ENCODE measurements at places on chromosomes 16 and 17. TPM values are rescaled to one million over a fixed set of nuclear protein-coding genes. Genes with fewer than 3 reads are reported as not detected.

DNA sequence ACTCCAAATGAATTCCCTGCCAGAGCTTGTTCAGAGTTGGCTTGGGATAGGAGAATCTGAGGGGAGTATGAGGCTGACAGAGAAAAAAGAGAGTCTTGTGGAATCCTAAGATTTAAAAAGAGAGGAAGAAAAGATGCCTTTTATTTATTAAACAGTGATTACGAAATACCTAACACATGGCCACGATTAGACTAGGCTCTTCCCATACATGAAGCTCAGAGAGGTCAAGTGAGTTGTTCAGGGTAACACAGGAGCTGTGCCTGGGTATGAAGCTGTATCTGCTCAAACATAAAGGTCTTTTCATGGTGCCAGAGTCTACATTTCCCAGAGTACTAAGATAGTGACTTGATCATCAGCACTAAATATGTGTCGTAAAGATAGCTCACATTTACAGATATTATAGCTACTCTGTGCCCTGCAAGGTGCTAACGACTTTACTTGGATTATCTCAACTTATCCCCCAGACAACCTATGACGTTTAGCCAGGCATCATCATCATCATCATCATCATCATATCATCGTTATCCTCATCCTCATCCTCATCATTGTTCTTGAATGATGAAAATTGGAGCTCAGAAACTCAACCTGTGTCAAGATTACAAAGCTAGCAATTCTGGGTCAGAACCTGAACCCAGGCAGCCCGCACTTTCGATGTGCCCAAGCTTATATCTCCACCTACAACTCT, 500.8 kb downstream of the NPIPA7 start:
- H3K27ac ChIP-seq = no peak overlapping the region
- H3K36me3 ChIP-seq = no peaks in the 10 kb centered on the region
- no peak for DNase-seq
- H3K4me1 ChIP-seq = no peaks in the 10 kb centered on the region
- no peaks in the 10 kb centered on the region for H3K27me3 ChIP-seq

DNA sequence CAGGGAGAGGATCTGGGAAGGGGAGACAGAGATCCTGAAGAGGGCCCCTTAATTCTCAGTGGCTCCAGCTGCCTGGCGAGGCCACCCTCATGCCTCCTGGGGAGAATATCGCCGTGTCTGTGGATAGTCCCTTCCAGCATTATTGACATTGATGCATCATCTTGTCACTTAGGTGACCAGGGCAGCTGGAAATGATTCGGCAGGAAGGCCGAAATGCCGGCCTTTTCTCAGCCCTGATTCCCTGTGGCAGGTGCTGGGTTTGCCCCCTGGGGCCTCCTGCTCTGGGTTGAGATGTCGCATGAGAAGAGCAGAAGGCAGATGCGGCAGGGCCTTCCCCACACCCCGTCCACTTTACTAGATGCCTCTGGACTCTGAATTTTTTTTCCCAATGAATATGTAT, 89.5 kb downstream of the RAP1GAP2 start:
- H3K27ac ChIP-seq = no peak overlapping the region
- no peaks in the 10 kb centered on the region for H3K27me3 ChIP-seq
- no peak for DNase-seq
- H3K4me3 ChIP-seq = no peak overlapping the region

- no peaks in the 10 kb centered on the region for H3K4me1 ChIP-seq
- no peaks in the 10 kb centered on the region for H3K36me3 ChIP-seq
- H3K27ac ChIP-seq = no peak overlapping the region
- H3K27me3 ChIP-seq = no peaks in the 10 kb centered on the region
These were observed 2.5 kb downstream of the ITGAD start for GRCh38 chr16:31395647-31396046.

- no peaks in the 10 kb centered on the region for H3K4me1 ChIP-seq
- no peak for DNase-seq
- H3K27me3 ChIP-seq = no peaks in the 10 kb centered on the region
- H3K27ac ChIP-seq = no peak overlapping the region
- H3K4me3 ChIP-seq = no peak overlapping the region
These were observed 31.6 kb downstream of the MYH10 start for GRCh38 chr17:8598913-8599312.

DNA sequence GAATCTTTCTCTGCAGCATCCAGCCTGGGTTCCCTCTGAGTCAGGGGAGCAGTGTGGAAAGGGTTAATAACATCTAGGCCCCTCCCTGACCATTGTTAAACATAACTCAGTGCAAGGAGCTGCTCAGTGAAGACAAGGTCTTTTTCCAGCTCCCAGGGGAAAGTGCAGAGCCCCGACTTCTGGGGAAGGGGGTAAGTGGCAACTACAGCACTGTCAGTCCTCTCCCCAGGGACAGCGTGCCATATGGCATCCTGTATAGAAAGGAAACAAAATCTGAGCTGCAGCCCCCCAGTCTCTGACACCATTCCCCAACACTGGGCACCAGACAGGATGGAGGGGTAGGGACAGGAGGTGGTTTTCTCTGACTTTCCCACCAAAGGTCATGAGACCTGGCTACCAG, 7.8 kb downstream of the MRPL27 start:
- H3K4me3 ChIP-seq = no peak overlapping the region
- H3K27me3 ChIP-seq = no peaks in the 10 kb centered on the region
- peaks cover 42% of the 10 kb centered on the region for H3K36me3 ChIP-seq
- H3K4me1 ChIP-seq = no peaks in the 10 kb centered on the region

DNA sequence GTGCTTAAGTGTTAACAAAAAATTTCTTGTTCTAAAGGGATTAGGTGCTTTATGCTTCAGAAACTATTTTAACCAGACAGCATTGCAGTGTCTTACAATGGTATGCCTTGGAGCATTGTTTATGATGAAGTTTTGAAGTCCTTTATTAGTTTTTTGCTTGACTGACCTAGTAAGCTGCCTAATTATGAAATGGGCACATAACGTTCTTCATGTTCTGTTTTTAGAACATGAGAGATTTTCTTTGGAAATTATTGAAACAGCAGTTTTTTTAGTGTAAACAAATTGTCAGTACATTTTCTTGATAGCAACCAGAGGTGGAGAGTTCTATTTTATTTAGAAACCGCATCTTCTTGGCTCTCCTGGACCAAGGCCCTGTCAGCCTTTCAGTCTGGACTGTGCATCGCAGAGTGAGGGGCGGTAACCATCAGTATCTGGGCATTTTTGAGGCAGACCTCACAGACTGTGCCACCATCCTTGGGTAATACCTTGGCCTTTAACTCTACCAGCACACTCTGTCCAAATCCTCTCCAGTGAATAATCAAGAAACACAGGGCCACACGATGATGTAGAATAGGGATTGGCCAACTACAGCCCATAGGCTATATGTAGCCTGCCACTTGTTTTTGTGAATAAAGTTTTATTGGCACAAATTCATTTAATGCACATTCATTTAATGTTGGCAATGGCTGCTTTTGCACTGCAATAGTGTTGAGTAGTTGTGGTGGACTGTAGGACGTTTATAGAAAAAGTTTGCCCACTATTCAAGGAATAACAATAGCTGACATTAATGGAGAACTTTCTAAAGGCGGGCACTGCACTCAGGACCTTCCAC, 81.1 kb downstream of the VPS35L start:
- peaks cover 33% of the 10 kb centered on the region for H3K36me3 ChIP-seq
- no peak overlapping the region for H3K27ac ChIP-seq
- no peak overlapping the region for H3K4me3 ChIP-seq
- DNase-seq = no peak
- no peaks in the 10 kb centered on the region for H3K4me1 ChIP-seq
- H3K27me3 ChIP-seq = no peaks in the 10 kb centered on the region

- H3K27me3 ChIP-seq = no peaks in the 10 kb centered on the region
- no peak for DNase-seq
- no peak overlapping the region for H3K4me3 ChIP-seq
- H3K36me3 ChIP-seq = no peaks in the 10 kb centered on the region
- H3K4me1 ChIP-seq = peaks cover 6% of the 10 kb centered on the region
These were observed 57.2 kb upstream of the ALOX12 start for GRCh38 chr17:6938637-6939036.

GRCh38 chr16:84726669-84727467, 27.1 kb downstream of the USP10 start:
- H3K27ac ChIP-seq = peak overlapping the region; percentile 19
- DNase-seq = no peak
- no peaks in the 10 kb centered on the region for H3K27me3 ChIP-seq
- H3K4me1 ChIP-seq = peaks cover 66% of the 10 kb centered on the region
- H3K36me3 ChIP-seq = no peaks in the 10 kb centered on the region

- peaks cover 100% of the 10 kb centered on the region for H3K36me3 ChIP-seq
- no peak for DNase-seq
- H3K27me3 ChIP-seq = no peaks in the 10 kb centered on the region
- H3K4me3 ChIP-seq = no peak overlapping the region
These were observed 9.1 kb downstream of the TAOK2 start for GRCh38 chr16:29982560-29983419.

CACNG3 gene
- total RNA-seq = not detected

EFNB3 gene
- total RNA-seq = 5.9 TPM

GLIS2 gene
- total RNA-seq = 10.3 TPM

ZDHHC1 gene
- total RNA-seq = 11.8 TPM

HAGH gene
- total RNA-seq = 227 TPM

SPOP gene
- 71.8 TPM for total RNA-seq

MSLN gene
- total RNA-seq = 44.8 TPM
